Activated CD4-positive, alpha-beta memory T cell treated with anti-CD3 and anti-CD28 coated beads for 36 hours (primary cell): ENCODE measurements at places on chromosomes 16 and 17. TPM values are rescaled to one million over a fixed set of nuclear protein-coding genes. Genes with fewer than 3 reads are reported as not detected.
A peak's percentile ranks its signal among the peaks of the same experiment; 100 is the strongest.

Gene USP36
- total RNA-seq: 74.3 TPM

Gene SPNS3
- 6.7 TPM for total RNA-seq

Gene C16orf74
- total RNA-seq: not detected

Gene PRKCB
- 57.9 TPM for total RNA-seq

DNA sequence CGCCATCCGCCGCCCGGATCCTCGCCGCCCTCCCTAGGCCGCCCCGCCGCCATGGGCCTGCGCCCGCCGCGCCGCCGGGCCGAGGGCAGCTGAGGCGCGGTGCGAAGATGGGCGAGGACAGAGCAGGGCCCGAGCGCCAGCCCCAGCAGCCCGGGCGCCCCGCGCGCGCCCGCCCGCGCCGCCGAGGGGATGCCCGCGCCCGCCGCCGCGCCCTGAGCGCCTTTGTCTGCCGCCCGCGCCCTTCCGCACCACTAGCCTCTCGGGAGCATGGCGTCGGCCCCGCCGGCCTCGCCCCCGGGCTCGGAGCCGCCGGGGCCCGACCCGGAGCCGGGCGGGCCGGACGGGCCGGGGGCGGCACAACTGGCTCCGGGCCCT, 278 bp downstream of the RAB11FIP3 start:
- H3K36me3 ChIP-seq: peaks cover 2% of the 10 kb centered on the region
- H3K4me1 ChIP-seq: peaks cover 31% of the 10 kb centered on the region
- H3K27ac ChIP-seq: no peak overlapping the region
- DNase-seq: no peak
- peak overlapping the region; percentile 82 for H3K4me3 ChIP-seq
- H3K27me3 ChIP-seq: no peaks in the 10 kb centered on the region

GRCh38 chr16:1407753-1408152, 6.8 kb downstream of the UNKL start:
- no peaks in the 10 kb centered on the region for H3K27me3 ChIP-seq
- no peak for DNase-seq
- H3K4me3 ChIP-seq: peak overlapping the region; percentile 35
- peaks cover 21% of the 10 kb centered on the region for H3K4me1 ChIP-seq
- peaks cover 2% of the 10 kb centered on the region for H3K36me3 ChIP-seq

DNA sequence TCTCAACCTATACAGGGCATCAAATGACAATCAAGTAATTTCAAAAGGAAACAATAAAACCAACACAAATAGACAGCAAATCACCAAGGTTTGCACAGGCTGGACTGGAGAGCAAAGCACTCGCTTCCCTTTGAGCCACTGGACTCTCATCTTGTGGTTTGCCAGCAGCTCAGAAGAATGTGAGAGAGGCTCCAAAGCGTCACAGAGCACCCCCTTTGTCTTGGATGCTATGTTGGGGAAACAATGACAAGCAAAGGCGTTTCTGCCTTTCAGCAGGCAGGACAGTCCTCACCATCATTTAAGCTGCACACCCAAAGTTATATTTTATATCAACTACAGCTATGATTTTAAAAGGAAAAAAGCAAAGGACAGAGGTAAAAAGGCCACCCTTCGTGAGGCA, 13.2 kb downstream of the SLC6A4 start:
- H3K27ac ChIP-seq: no peak overlapping the region
- DNase-seq: no peak
- no peaks in the 10 kb centered on the region for H3K4me1 ChIP-seq
- H3K4me3 ChIP-seq: no peak overlapping the region
- H3K36me3 ChIP-seq: no peaks in the 10 kb centered on the region

- H3K27ac ChIP-seq: no peak overlapping the region
- H3K4me3 ChIP-seq: peak overlapping the region; percentile 72
- peaks cover 1% of the 10 kb centered on the region for H3K36me3 ChIP-seq
- H3K4me1 ChIP-seq: peaks cover 11% of the 10 kb centered on the region
Measured at GRCh38 chr16:649631-650030, 466 bp downstream of the WDR90 start.

GRCh38 chr17:42088736-42089135, 9.5 kb downstream of the ZNF385C start:
- no peak for DNase-seq
- H3K27ac ChIP-seq: no peak overlapping the region
- H3K4me3 ChIP-seq: no peak overlapping the region
- H3K4me1 ChIP-seq: no peaks in the 10 kb centered on the region
- peaks cover 7% of the 10 kb centered on the region for H3K27me3 ChIP-seq

DNA sequence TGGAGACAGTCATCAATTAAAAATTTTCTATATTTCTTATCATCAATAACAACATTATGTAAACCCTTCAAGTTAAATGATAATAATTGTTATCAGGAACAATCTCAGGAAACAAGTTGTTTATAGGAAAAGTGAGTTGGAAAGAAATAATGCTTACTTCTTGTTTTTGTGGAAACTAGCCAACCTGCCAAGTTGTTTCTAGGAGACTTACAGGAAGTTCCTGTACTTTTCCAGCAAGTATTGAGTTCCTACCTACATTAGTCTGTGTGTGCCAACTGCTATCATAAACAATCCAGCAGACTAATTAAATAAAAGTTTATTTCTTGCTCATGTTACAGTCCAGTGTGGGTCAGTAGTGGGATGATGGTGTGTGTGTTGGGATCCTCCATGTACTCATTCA, 1.6 kb upstream of the CCL14 start:
- no peaks in the 10 kb centered on the region for H3K4me1 ChIP-seq
- H3K36me3 ChIP-seq: no peaks in the 10 kb centered on the region
- no peak overlapping the region for H3K27ac ChIP-seq
- H3K4me3 ChIP-seq: no peak overlapping the region
- peaks cover 8% of the 10 kb centered on the region for H3K27me3 ChIP-seq

DNA sequence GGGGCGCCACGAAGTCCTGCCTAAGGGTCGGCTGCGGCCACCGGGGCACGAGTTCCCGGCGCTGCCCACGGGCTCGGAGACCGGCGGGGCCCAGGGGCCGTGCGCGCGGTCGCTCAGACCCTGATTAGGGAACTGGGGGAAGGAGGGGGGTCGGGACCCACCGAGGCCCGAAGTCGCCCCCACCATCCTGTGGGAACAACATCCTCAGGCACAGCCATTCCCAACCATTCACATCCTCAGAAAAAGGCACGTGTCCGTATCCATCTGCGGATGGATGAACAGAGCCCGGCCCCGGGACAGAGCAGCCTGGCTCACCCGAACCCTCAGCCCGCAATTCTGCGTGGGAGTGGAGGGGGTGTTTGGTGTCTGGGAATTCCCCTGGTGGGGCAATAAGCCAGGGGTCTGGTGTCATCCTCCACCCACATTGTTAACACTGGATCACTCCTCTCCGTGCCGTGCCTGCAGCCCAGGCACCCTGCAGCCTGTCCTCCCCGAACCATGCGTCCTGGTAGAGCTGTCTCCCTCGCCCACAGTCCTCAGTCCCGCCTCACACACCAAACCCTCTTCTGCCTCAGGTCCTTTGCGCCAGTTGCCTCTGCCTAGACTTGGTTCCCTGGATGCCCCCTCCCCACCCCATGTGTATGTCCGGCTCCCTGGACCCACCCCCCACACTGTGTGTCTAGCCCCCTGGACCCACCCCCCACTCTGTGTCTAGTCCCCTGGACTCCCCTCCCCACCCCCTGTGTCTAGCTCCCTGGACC, 789 bp upstream of the CCDC57 start:
- DNase-seq: peak; percentile 81
- no peaks in the 10 kb centered on the region for H3K27me3 ChIP-seq

DNA sequence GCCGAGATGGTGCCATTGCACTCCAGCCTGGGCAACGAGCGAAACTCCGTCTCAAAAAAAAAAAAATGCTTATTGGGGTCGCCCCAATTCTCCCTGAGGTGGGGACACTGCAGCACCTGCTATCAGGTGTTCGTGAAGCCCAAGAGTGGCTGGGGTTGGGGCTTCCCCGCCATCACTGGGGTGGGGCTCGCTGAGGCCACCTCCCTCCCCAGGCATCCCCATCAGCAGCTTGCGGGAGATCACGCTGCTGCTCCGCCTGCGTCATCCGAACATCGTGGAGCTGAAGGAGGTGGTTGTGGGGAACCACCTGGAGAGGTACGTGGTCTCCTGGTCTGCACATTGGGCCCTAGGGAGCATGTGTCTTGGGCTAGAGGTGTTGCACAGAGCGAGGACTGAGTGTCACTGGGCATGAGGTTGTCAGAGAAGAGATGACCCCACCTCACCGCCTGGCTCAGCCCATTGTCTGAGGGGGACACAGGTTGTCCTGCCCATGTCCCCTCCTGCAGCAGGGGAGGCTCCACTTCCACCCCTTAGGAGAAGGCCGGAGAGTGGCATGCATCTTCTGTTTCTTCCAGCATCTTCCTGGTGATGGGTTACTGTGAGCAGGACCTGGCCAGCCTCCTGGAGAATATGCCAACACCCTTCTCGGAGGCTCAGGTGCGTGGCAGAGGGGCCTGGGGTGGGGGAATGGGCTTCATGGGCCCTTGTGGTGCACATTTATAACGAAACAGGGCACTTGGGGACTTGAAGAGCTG, 4.9 kb downstream of the CDK10 start:
- no peak overlapping the region for H3K4me3 ChIP-seq
- H3K4me1 ChIP-seq: peaks cover 17% of the 10 kb centered on the region
- no peak overlapping the region for H3K27ac ChIP-seq

- DNase-seq: peak; percentile 62
- H3K36me3 ChIP-seq: peaks cover 31% of the 10 kb centered on the region
- no peak overlapping the region for H3K27ac ChIP-seq
- H3K27me3 ChIP-seq: no peaks in the 10 kb centered on the region
- H3K4me1 ChIP-seq: no peaks in the 10 kb centered on the region
- no peak overlapping the region for H3K4me3 ChIP-seq
Measured at GRCh38 chr17:59607817-59608403, 11.8 kb upstream of the CLTC start.
